Activated CD4-positive, alpha-beta T cell treated with anti-CD3 and anti-CD28 coated beads, Interleukin-2, amount 10 ng/mL, durations not matched to agents 24 days and 14 days (primary cell): ENCODE measurements at places on chromosomes 2 and 18. TPM values are rescaled to one million over a fixed set of nuclear protein-coding genes. Genes with fewer than 3 reads are reported as not detected.

- no peak for DNase-seq
- H3K4me3 ChIP-seq, result no peak overlapping the region
- no peaks in the 10 kb centered on the region for H3K27me3 ChIP-seq
- H3K4me1 ChIP-seq, result no peaks in the 10 kb centered on the region
- H3K27ac ChIP-seq, result no peak overlapping the region
- no peaks in the 10 kb centered on the region for H3K36me3 ChIP-seq
Measured at GRCh38 chr18:37964885-37965571, 399.4 kb upstream of the CELF4 start.

DNA sequence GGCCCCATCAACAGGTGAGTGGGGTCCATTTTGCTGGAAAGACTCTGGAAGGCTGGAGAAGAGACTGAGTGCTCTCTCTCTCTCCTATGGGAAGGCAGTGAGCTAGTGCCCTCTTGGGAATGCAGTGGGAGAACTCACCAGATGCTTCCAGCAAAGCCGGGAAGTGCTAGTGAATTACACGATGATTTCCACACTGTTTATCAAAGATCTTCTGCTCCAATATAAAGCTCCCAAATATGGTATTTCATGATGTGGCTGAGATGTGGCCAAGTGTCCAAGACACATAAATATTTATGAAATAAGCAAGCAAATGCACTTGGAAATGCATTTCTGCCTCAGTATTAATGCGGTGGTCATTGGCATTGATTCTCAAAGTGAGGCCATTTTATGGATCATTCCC, 135.9 kb downstream of the VAPA start:
- peaks cover 2% of the 10 kb centered on the region for H3K27me3 ChIP-seq
- DNase-seq, result no peak
- H3K27ac ChIP-seq, result no peak overlapping the region
- no peaks in the 10 kb centered on the region for H3K36me3 ChIP-seq

GRCh38 chr2:54289917-54290316, 33.9 kb upstream of the TSPYL6 start:
- no peak overlapping the region for H3K27ac ChIP-seq
- H3K27me3 ChIP-seq, result no peaks in the 10 kb centered on the region
- no peak for DNase-seq
- no peak overlapping the region for H3K4me3 ChIP-seq
- H3K36me3 ChIP-seq, result no peaks in the 10 kb centered on the region

Gene TACR1
- not detected in 2 replicates for total RNA-seq
